NCI-H146 (cell line): ENCODE measurements at places on chromosomes 2 and 18.

- DNase-seq = no peak
Observed at GRCh38 chr2:190126798-190127197, 64.3 kb upstream of the MSTN start.

DNA sequence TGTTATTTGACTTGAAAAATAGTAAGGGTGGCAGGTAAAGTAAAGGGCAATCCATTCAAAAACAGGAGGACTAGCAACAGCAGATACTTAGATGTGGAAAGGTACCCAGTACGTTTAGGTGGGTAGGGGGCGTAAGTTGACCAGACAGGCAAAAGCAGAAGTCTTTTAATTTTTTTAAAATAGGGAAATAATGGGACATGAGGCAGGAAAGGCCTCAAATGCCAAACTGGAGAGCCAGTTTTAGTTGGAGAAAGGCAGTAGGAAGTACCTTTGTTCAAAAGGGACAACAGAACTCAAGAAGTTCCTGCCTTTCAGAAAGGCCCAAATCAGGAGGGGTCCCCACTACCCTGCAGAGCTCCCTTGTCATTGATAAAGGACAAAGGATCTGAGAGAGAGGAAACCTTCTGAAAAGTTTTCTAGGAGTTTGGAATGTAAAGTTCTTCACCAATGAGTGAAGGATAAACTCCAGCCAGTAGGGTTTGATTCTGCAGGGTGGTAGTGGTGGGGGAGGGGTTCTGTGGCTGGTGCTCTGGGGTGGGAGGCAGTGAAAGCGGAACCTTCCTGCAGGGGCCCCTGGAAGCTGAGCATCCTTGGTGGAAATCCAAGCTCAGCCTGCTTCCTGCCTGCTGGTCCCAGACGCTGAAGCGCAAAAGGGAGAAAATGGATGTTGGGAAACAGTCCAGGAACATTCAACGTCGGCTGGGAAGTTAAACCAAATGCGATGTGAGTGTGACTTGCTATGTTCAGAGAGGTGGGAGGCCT, 40.1 kb downstream of the TMEM17 start:
- DNase-seq = no peak

- no peak for DNase-seq
Observed at GRCh38 chr2:45684756-45685155, 33.3 kb downstream of the PRKCE start.

GRCh38 chr2:24049485-24050021, at the start of gene FKBP1B:
Gene FKBP1B (plus strand): TSS chr2:24049741. CDS start chr2:24049850, 109 bp downstream.
- DNase-seq = peak; percentile 91

DNA sequence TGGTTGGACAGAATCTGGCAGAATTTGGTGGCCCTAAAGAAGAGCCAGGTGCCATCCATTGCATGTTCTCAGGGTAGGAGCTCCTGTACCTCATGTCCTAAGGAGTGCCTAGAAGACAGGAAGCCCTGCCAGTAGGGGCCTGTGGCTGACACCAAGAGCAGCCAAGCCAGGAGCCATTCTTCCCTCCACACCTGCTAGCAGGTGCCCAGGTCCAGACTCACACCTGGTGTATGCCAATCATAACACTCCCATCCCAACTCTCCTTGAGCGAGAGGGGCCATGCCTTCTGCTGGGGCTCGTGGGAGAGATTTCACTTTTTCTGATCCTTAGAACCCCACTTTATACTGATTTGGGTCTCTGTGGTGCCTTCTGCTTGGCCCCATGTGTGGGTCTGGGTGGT, 26.5 kb upstream of the TMEM37 start:
- DNase-seq = no peak
